ENCODE measurements at places on chromosomes 6 and 20.

GRCh38 chr6:26613689-26614683, 17.2 kb downstream of the ABT1 start:
- DNase-seq: no peak

DNA sequence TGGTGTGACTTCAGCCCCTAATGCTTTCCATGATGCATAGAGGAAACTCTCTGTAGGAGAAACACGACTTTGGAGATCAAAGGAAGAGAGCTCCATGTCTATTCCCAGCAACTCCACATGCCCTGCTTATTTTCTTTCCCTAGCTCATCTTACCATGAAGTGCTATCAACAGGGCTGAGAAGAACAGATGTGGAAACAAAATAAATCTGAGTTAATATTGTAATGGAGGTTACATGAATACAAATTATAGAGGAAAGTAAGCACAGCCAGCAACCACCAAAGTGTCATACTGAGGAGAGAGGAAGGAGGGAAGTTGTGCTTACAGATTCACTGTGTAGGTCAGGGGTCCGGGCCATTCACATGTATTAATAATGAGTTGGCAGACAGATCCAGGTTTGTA, 157.5 kb downstream of the RFPL4B start:
- DNase-seq: no peak

- no peak for DNase-seq
Measured at GRCh38 chr6:125834348-125834747, 43.6 kb downstream of the NCOA7 start.

GRCh38 chr20:47927385-47927851, 142.1 kb upstream of the SULF2 start:
- no peak for DNase-seq

DNA sequence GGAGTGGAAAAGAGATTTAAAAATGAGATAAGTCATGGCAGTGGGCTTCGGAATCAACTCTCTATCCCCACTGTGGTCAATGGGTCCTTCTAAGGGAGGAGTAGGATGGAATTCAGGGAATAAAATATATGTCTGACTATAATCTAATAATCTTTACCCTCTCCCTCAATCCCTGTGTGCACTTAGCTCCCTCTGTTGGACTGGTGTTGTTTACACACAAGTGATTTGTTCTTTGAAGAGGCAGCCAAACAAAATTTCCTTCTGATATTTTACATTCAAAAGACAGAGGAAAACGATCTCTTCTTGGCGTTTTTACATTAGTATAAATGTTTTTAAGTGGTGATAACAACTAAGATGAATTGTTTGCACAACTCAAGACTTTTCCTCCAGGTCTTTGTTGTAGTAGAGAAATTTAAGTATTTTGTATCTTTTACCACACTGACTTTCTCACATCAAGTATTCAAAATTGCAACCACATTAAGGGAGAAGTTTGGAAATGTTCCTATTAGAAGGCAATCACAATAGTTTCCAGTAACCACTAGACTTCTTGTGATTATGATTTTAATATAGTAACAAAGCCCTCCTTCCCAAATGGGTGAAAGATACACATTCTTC, 317.8 kb downstream of the CENPW start:
- no peak for DNase-seq

- DNase-seq: peak; percentile 12
Measured at GRCh38 chr20:18904624-18905023, 91.0 kb downstream of the SCP2D1 start.

GRCh38 chr6:27081931-27082330, 165.6 kb upstream of the PRSS16 start:
- no peak for DNase-seq

GRCh38 chr6:25136854-25137253, 142.3 kb upstream of the CARMIL1 start:
- no peak for DNase-seq

DNA sequence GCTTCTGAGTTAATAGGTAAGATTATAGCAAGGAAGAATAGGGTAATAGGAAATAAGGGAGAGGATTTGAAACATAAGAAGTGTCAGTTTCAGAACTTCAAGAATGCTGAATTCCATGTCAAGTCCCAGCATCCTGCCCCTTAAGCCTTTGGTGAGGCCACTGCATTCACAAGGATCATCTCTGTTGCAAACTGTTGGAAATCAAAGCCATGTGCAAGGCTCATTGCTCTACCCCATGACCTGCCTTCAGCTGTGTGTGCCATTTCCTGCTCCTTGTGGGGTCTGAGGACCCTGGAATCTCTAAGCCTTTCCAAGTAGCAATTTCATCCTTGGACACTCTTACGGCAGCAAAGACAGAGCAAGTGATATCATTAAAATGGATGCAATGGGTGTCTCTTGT, 203.0 kb downstream of the CDC5L start:
- no peak for DNase-seq

DNA sequence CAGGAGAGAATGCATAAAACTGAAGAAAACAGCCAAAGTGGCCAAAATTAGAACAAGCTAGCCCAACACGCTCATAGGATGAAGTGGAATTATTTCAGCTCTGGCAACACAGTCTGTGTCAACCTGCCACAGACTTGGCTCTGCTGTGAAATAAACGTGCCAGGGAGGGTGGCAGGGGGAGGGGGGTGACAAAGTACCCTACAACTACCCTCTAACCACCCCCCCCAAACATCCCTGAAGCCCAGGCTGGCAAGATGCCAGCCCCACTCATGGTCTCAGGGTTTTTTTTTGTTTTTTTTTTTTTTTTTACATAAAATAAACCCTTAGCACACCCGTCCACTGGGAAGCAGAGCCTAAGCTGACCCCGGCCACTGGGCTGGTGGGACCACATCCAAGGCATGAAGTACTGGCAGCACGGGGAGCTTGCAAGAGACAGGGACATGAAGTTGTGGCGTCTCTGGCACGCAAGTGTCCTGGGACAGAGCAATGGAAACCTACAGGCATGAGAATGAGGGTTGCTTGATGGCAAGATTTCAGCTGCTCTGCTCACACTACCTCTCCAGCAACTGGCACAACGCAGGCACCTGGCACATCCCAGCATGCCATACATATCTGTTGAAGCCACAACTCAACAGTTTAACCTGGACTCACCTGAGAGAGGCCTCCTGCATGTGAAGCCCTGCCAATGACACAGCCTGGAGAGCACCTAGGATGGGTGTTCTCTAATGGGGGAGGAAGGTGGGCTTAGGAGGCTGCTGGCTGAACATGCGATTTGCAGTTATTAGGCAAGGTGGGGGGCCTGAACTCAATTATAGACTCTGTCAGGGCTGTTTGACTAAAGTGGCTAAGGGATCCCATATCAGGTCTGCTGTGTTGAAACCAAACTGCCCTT, 76.4 kb downstream of the TRAM2 start:
- no peak for DNase-seq

DNA sequence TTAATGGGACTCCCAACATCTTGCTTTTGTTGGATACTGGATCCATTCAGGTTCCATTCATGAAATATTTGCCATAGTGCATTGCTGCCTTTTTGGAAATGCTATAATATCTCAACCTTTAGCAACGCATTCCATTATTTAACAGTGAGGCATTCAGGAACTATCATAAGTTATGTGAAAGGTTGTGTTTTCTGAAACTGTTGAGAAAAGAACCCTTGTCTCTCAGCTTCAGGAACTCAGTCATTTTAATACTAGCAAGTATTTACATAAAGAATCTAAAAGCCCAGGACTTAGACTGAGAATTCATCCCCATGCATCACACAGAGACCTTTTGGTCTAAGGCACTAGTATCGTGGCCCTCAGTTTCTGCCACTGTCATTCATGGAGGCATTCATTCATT, 24.9 kb upstream of the SASH1 start:
- no peak for DNase-seq

DNA sequence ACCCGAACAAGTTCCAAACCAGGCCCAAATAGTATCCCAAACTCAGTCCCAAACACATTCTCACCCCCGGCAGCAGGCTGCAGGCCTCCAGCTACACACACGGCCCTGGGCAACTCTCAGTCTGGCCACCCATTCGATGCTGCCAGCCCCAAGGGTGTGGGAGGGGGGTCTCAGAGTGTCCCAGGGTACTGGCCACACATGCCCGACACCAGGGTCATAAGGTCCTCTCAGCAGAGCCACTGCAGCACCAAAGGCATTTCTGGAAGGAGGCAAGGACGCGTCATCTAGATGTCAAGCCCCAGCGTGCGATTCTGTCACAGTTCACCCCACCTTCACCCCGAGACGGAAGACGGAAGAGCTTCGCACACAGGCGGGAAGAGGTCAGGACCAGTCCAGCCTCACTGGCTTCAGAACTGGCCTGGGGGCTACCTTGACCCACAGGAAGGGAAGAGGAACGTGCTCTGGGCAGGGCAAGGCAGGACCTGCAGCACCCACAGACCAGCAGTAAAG, 9.5 kb downstream of the MYL9 start:
- no peak for DNase-seq

DNA sequence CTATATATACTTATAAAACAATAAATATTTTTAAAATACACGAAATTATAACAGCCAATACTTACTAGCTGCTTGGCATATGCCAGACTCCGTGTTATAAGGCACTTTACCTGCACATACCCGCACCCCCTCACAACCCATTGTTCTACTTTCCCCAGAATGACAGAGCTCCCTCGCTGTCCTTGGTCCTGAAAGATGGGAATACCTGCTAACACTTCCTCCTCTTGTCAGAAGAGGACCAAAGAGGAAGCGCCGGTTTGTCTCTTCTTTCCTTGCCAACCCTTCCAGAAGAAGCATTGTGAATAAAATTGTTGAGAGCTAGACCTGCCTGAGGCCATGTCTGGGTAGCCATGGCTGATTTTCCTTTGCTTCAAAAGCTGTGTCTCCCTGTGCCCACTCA, 149.3 kb downstream of the PTPRT start:
- DNase-seq: no peak

- no peak for DNase-seq
Measured at GRCh38 chr20:59825944-59826759, 107.3 kb downstream of the SYCP2 start.

DNA sequence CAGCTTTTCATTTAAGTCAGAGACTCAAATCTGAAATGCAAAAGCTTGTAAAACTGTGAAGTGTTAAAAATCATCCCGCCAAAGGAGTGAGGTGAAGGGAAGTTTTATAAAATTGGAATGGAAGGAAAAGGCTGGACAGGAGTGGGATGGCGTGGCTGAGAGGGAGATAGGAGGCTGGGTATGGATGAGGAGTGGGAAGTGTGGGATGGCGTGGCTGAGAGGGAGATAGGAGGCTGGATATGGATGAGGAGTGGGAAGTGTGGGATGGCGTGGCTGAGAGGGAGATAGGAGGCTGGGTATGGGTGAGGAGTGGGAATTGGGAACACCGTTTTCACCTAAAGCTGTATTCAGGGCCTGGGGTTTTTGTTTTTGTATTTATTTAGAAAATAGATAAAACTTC, 59.4 kb upstream of the NKX2-2 start:
- DNase-seq: no peak

DNA sequence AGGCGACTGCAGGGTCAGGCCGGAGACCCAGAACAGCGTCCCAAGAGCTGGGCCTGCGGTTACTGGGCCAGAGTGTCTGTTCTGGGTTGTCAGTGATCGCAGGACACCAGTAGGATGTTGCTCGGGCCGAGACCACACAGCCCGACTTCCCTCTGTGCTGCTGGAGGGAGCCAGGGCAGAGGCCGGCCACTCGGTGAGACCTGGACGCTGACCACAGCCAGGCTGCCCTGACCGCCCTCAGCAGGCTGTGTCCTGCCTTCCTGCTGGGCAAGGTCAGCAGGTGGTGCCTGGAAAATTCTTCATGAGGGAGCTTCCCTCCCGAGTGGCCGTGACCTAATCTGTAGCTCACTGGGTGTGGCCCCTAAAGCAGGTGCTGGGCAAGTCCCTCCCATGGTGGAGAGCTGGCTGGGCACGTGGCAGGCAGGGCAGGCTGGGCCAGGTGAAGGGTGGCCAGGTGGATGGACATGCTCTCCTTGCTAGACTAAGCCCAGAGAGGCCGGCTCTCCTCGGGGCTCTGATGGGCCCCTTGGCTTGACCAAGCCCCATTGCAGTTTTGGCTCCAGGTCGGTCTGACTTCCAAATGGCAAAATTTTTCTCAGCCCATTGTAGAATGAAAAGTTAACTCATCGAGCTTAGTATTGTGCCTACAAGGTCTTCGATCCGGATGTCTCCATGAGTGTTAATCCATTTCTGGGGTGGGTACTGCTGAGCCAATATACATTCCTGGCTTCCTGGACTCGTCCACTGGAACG, 1.9 kb downstream of the SLCO4A1 start:
- no peak for DNase-seq

DNA sequence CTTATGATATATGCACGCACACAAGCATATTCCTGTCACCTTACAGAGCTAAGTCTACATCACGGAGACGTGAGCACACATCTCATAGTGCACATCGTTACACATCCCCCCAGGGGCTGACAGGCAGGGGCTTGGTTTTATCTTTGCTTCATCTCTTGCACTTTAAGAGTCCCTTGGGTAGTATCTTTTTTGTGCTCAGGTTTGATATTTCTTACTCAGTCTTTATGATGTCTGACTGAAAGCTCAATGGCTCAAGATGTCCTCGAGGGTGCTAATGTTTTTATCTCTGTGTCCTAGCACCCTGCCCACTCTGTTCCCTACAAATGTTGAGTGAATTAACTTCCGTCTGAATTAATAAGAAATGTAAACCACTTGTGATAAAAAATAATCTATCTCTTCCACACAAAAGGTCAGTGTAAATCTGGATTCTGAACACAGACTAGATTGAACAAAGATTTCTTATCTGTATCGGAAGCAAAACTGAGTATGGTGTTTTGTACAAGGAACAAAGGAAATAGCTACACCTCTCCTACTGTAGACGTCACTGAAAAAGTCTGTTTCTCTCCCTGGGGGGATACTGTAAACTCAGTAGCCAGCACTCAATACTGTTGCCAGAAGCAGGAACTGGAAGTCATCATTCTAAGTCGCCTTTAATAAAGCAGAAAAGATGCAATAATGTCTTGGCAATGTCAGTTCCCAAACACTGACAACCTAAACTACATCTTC, 195.1 kb downstream of the PRKN start:
- no peak for DNase-seq

- DNase-seq: no peak
Measured at GRCh38 chr20:38132156-38132909, 32.7 kb downstream of the TGM2 start.

DNA sequence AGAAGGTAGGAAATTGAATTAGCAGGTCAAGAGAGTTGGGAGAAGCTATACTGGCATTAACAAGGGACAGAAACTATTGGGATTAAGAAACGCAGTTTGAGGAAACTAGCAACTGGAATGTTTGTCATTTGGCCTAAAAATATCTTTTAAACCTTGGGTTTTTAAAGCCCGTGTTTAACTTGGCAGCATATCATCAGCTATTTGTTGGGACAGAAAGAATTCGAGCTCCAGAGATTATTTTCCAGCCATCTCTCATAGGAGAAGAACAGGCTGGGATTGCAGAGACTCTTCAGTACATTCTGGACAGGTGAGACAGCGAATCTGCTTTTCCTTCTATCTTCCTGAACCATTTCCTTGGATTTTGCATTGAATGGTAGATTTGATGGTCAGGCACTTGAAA, 17.8 kb downstream of the ACTR5 start:
- DNase-seq: no peak
